ENCODE measurements at places on chromosomes 2 and 18.

- DNase-seq: peak; percentile 65
Measured at GRCh38 chr18:21298351-21298750, 56.3 kb downstream of the GREB1L start.

- no peak for DNase-seq
Measured at GRCh38 chr2:202373490-202373889, 2.6 kb upstream of the BMPR2 start.

- no peak for DNase-seq
Measured at GRCh38 chr2:113114224-113114945, 13.0 kb upstream of the IL1RN start.

DNA sequence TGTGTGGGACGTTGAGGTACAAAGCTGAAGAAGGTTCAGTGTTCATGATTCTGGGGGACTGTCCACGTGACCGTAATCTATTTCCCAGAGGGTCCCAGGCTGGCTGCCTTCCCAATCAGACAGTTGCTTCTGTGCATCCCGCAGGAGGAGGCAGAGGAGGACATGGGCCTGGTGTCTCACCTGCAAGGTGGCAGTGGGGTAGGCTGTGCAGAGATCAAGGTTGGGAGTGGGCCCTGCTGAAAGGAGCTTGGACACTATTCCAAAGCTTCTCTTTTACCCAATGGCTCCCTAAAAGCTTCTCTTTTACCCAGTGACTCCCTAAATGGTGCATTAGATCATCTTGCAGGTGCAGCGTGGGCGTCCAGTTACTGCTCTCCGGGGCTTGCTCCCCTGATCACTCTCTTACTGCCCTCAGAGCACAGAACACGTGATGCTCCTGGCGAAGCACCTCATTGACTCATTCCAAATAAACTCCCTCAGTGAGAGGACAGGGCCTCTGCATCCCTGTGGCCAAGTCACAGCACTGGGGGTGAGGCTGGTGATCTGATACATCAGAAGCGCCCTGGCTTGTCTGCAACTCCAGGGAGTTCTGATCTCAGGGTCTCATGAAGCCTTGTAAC, 41.5 kb downstream of the RNF144A start:
- DNase-seq: no peak

DNA sequence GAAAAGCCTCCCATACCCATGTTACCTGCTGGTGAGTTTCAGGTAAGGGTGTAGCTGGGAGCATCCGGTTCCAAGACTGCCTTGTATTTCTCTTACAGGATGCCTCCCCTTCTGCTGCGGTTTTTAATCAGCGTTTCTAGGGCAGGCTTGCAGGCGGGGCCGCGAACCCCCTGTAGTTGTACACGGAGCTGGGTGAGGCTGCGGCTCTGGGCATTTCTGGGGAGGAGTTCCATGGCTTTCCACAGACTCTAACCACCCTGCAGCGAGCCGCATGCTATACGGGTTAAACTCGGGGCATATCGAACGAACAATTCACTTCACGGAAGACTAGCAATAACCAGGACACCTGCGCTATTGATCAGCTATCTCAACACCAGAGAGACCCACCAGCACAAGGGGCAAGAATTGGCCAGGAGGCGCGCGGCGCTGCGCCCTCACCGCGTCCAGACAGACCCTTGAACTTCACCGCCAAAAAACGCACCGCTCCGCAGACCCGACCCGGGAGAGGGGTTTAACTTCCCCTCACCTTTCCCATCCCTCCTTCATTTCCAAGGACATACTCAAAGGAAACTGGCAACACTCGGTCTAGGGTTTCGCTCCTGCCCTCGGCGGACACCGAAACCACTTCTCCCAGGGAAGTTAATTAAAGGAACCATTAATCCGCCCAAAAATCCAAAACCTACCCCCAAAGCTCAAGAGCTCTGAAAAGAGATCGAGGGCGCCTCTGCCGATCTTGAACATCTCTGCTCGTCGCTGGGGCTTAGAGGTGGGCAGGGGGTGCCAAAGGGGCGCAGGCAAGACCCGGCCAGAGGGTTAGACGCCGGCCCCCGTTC, 909 bp downstream of the TGFA start:
- DNase-seq: no peak

GRCh38 chr18:39053571-39053970, 1488.0 kb upstream of the CELF4 start:
- no peak for DNase-seq

GRCh38 chr2:241863536-241863954, 4.9 kb upstream of the PDCD1 start:
- DNase-seq: peak; percentile 41

GRCh38 chr18:13616041-13616440, 110.3 kb downstream of the FAM210A start:
- no peak for DNase-seq

- DNase-seq: peak; percentile 58
Measured at GRCh38 chr2:162086904-162087303, 12.9 kb upstream of the DPP4 start.

DNA sequence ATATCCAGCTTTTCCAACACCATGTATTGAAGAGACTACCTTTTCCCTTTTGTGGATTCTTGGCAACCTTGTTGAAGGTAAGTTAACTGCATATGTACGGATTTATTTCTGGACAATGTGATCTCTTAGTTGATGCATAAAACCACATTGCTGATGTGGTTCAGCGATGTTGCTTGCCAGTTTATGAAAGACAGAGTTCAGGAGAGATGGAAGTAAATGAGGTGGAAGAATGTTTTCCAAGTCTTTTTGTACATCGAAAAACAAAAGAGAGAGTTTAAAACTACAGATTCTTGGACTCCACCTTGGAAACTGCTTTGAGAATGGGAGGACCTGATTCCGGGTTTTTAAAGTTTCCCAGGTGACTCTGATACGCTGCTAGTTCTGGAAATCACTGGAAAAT, 43.8 kb downstream of the MOB4 start:
- no peak for DNase-seq

DNA sequence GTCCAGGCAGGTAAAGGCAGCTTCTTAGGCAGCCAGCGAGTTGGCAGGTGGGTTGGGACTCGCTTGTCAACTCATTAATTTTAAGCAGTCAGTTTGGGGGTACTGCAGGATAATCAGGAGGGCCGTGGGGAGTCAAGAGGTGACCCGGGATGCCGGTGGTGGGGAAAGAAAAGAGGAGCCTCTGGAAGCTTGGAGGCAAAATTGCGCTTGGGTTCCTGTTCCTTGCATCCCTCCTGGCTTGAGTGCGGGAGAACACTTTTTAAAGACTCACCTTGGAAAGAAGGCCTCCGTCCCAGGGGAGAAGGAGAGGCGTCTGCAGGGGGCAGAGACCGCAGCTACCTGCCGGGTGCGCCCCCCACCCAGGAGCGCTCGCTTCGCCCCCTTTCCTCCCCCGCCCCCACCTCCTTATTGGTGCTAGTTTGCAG, at the start of gene KCNJ3:
Gene KCNJ3, plus strand, starts transcription at position 400 of the 425 bp plus-strand sequence. CDS start 81 bp downstream, outside the sequence.
- no peak for DNase-seq

DNA sequence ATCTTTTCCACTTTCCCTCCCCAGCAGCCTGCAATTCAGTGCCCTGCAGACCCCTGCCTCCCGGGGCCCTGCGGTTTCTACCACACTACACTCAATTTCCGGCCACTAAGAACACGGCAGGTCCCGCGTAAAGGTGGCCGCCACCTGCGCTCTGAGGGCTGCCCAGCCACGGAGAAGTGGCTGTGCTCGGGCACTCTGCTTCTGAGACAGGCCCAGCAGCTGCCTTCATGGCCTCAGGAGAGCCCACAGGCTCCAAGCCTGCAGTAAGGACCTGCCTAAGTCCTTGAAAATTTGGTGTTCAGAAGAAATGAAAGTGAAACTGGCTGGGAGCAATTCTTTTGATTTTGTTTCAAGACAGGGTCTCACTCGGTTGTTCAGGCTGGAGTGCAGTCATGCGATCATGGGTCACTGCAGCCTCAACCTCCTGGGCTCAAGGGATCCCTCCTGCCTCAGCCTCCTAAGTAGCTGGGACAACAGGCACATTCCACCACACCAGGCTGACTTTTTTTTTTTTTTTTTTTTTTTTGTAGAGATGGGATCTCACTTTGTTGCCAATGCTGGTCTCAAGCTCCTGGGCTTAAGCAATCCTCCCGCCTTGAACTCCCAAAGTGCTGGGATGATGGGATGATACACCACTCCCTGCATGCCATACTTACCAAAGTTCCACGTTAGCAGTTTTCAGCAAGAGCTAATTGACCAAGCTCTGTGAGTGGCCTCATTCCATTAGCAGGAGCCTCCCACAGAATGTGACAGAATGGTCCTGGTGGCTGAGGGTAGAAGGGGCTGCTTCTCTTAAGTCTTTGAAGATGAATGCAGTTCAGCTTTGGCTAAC, 14.6 kb upstream of the ALPP start:
- DNase-seq: peak; percentile 25

DNA sequence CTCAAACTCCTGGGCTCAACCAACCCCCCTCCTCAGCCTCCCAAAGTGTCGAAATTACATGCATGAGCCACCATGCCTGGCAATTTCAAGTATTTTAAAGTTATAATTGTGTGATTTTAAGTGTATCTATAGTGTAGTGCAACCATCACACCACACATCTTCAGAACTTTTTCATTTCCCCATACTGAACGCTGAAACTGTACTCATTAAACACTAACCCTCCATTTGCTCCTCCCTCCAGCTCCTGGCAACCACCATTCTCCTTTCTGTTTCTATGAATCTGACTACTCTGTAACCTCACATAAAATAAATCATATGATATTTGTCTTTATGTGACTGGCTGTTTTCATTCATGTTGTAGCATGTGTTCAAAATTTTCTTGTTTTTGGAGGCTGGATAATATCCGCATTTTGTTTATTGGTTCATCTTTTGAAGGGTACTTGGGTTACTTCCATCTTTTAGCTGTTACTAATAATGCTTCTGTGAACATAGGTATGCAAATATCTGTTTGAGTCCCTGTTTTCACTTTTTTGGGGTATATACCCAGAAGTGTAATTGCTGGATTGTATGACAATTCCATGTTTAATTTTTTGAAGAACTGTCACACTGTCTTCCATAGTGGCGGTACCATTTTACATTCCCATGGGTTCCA, 188.2 kb downstream of the PLCL1 start:
- no peak for DNase-seq

- DNase-seq: no peak
Measured at GRCh38 chr2:105933906-105934305, 189.2 kb downstream of the NCK2 start.

- no peak for DNase-seq
Measured at GRCh38 chr2:120677221-120677620, 58.4 kb upstream of the GLI2 start.

GRCh38 chr2:189933041-189933440, 129.5 kb downstream of the MSTN start:
- peak; percentile 15 for DNase-seq

- DNase-seq: no peak
Measured at GRCh38 chr2:50785816-50786215, 246.1 kb downstream of the NRXN1 start.

DNA sequence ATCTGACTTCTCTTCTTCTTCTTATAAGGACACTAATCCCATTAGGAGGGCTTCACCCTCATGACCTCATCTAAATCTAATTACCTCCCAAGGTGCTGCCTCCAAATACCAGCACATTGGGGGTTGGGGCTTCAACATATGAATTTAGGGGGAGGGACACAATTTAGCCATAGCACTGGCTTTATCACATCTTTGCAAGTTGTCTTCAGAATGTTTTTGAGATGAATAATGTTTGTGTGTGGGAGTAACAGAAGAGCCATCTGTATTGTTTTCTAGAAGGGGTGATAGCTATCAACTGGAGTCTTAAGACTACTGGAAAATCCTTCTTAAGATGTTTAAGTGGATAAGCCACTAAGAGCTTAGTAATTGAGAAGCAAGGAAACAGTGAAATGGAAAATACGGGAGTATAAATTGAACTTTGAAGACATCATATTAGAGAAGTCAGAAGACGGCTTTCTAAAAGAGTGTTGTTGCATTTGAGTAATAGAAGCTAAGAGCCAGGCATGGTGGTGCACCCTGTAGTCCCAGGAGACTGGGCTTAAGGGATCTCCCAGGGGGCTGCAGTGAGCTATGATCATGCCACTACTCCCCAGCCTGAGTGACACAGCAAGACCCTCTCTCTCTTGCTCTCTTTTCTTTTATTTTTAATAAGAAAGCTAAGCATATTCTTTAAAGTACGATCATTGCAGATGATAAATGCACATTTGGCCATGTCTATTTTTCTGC, 32.6 kb upstream of the B3GNT2 start:
- DNase-seq: no peak

GRCh38 chr2:187134306-187134705, 285.3 kb upstream of the ZSWIM2 start:
- no peak for DNase-seq

- DNase-seq: no peak
Measured at GRCh38 chr2:154697418-154698252, 860 bp upstream of the KCNJ3 start.

GRCh38 chr18:13619505-13620205, 106.7 kb downstream of the FAM210A start:
- DNase-seq: no peak

GRCh38 chr18:79961527-79962291, 2.7 kb upstream of the HSBP1L1 start:
- no peak for DNase-seq

DNA sequence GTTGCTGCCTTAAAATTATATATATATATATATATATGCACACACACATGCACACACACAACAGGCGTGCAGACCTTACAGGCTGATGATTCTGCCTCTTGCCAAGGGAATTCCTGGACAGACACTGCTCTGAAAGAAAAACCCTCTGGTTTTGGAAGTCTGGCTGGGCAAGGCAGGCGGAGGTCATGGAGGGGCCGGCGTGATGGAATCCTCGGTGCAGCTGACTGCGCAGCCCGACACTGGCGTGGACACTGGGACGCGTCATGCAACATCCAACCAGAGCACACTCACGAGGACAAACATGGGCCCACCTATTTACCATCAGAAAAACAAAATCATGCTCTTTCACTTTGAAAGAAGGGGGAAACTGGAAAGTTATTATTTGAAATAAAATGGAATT, 235.3 kb downstream of the ZNF516 start:
- no peak for DNase-seq

GRCh38 chr2:148981324-148981723, 57.2 kb upstream of the LYPD6B start:
- DNase-seq: no peak

- DNase-seq: no peak
Measured at GRCh38 chr2:96495982-96496629, 9.1 kb downstream of the NEURL3 start.

DNA sequence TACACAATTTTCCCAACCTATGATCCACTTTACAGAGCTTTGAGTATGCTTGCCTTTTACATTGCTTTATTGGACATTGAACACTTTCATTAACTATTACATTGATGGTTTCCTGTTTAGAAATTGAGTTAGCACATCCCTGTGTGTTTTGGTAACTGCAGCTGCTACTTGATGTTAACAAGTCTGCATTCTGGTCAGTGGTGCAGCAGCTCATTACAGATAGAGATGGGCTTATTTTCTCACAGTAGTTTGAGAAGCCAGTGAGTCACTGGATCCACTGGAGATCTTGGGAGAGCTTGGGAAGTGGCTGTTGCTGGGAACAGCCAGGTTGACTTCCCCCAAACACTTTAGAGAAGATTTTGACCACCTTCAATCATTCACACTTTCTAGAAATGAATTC, 150.5 kb downstream of the ARHGAP15 start:
- DNase-seq: no peak

DNA sequence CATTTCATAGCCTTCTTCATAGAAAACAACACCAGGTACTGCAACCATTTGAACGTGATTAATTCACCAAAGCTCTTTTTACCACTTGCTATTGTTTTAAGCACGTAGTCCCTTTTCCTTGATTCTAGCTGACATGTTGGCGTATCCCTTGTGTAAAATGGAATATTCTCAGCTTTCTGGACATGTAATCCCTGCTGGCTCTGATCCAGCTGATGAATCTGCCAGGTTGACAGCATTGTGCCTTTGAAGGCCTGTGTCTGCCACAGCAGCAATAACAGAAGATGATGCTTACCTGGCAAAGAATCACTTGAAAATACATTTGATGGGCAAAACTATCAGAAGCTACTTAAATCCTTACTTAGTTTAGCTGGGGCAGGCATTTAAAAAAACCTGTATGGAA, 81.0 kb upstream of the CCDC150 start:
- DNase-seq: no peak

All from cardiac fibroblast (primary cell).